ENCODE measurements at places on chromosomes 4 and X. TPM values are rescaled to one million over a fixed set of nuclear protein-coding genes. Genes with fewer than 3 reads are reported as not detected.

- no peaks in the 10 kb centered on the region for H3K27me3 ChIP-seq
- H3K4me3 ChIP-seq: no peak overlapping the region
- no peak for DNase-seq
- H3K27ac ChIP-seq: no peak overlapping the region
Observed at GRCh38 chr4:6964858-6965257, 55.2 kb downstream of the TBC1D14 start.

Gene IL2RG
- total RNA-seq: 4.2 TPM

GRCh38 chrX:4043951-4044350, 330.5 kb upstream of the PRKX start:
- DNase-seq: no peak
- no peaks in the 10 kb centered on the region for H3K36me3 ChIP-seq
- no peaks in the 10 kb centered on the region for H3K27me3 ChIP-seq
- H3K4me1 ChIP-seq: no peaks in the 10 kb centered on the region

DNA sequence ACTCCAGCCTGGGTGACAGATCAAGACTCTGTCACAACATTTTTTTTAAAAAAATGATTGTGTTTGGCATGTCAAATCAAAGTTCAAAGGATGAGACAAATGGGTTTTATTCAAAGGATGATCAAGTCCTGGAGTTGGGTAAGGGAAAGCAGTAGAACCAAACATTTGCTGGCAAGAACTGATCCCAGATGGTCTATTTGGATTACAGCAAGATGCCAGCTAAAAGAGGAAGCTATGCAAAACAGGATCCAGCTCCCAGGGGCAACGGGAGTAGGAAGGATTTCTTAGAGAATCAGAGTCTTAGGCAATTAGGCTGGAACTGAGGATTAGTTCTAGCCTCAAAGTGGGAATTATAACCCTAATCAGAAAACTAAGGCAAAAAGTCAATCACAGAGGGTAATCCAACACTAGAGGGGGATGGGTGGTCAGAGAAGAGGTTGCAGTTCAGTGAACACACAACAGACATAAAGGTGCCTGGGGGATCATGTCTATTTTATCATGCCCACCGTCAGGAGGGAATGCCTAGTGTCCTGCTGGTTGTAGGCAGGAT, 133.0 kb upstream of the PLS3 start:
- H3K36me3 ChIP-seq: no peaks in the 10 kb centered on the region
- no peak overlapping the region for H3K4me3 ChIP-seq
- H3K4me1 ChIP-seq: no peaks in the 10 kb centered on the region
- no peak for DNase-seq
- no peaks in the 10 kb centered on the region for H3K27me3 ChIP-seq
- H3K27ac ChIP-seq: no peak overlapping the region

DNA sequence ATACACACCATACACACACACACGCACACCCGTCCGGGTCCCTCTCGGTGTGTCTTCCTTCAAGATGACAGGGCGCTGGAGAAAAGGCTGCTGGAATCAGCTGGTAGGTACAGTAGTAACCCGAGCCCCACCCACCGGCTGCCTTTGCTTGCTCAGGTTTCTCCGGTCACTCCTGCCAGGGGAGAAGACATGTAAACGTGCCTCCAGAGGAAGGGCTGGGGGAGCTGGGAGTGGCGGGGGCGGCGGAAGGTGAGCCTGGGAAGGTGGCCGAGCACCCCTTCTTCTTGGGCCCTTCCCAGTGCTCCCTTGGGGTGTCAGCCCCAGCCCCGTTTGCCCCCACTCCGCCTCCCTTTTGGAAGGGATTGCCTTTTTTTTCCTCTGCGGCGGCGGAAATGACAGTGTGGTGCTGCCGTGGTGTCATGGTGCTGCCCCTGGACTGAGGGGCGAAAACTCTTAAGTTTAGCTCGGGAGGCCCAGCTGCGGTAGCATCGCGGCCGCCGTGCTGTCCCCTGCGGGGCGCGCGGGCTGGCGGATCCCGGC, at the start of gene MID2:
Gene MID2, plus strand, starts transcription at position 169 of the 540 bp plus-strand sequence. CDS start 561 bp downstream, outside the sequence.
- peak within 1 kb of the TSS; percentile 53 for H3K4me3 ChIP-seq
- peak within 1 kb of the TSS; percentile 93 for H3K27ac ChIP-seq
- DNase-seq: peak; percentile 90
- no peaks in the 10 kb centered on the region for H3K27me3 ChIP-seq

Gene LEF1
- 12.5 TPM for total RNA-seq

Gene APLN
- not detected for total RNA-seq

DNA sequence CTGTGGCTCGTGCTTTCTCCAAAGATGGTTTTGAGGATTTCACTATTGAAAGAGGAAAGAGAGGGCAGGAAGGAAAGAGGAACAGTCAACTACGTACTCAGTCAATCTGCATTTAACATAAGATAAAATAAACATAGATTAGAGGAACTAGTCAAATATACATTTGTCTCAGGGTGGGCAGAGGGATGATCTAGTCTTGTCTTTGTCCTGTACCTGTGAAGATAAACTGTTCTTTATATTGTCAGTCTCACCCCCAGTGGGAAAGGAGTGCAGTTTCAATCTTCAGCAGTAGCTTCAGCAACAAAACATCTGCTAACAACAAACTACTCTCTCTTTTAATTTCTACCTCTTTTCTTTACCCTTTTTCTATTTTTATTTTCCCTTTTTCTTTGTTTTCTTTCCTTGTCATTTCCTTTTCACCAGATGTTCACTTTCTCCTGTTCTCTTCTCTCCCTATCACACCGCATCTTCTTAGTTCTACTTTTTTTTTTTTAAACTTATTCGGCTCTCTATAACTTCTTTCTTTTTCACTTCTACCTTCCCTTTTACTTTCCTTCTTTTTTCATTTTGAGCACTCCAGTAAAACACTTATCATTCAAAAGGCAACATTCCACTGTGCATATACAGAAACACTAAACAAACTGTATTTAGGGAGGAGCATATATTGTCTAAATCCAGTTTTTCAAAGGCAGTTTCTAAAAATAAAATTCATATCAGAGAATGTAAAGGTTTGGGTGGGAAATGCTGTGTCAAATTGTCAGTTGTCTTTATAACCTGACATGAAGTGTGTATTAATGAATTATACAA, 51.4 kb upstream of the GUCY1A1 start:
- H3K27ac ChIP-seq: no peak overlapping the region
- H3K4me3 ChIP-seq: no peak overlapping the region
- no peaks in the 10 kb centered on the region for H3K4me1 ChIP-seq

DNA sequence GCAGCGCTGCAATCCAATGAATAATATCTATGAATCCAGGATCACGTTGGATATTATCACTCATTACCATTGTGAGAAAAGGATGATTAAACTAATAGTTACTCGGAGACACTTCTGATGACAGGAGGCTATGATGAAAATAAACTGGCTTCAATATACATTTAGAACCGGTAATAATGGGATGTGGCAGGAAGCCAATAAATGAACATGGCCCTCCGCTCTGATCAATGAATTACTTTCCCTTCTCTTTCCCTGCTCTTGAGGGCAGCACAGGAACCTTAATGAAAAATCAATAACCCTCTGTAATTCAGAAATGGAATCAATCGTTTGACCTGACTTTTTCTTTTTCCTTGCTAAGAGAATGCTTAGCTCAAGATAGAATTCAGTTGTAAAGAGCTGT, 103.9 kb upstream of the PAQR3 start:
- H3K27me3 ChIP-seq: no peaks in the 10 kb centered on the region
- no peak overlapping the region for H3K4me3 ChIP-seq
- H3K4me1 ChIP-seq: no peaks in the 10 kb centered on the region
- DNase-seq: no peak
- H3K36me3 ChIP-seq: no peaks in the 10 kb centered on the region

DNA sequence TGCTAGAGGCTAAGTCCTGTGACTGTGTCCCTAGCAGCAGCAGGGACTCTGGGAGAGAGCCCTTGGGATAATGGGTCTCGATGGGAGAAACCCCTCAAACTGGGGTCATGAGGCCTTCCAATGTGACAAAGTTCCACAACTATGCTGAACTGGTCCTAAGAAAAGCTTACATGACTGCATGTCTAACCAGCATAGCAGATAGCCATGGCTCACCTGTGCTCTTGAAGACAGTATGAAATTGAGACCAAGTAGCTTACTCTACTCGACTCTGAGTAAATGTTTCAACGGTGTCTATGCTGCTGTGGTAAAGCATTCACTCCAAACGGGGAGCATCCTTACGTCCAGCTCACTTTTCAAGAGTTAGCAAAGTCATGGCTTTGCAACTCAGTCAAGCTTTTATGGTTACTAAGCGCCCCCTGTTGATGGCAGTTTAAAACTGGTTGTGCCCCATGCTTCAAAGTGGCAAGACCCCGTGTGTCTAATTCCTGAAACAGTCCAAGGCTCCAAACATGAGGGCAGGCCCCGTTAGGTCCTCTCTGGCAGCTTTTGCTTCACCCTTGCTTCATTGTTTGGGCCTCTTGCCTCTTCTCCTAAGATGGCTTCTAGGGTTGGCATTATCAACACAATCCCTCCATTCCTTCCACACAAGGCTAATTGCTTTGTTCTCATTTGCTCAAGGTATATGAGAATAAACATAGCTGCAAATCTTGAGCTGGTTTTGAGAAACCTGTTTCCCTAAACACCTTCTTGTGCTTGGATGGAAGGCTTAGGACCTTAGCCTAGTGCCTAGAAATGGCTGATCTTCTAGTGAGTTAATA, 46.6 kb downstream of the CCNG2 start:
- no peak overlapping the region for H3K27ac ChIP-seq
- H3K27me3 ChIP-seq: no peaks in the 10 kb centered on the region
- no peaks in the 10 kb centered on the region for H3K36me3 ChIP-seq
- H3K4me3 ChIP-seq: no peak overlapping the region
- no peak for DNase-seq

GRCh38 chrX:11478026-11478425, 184.8 kb downstream of the AMELX start:
- no peak overlapping the region for H3K4me3 ChIP-seq
- H3K27me3 ChIP-seq: no peaks in the 10 kb centered on the region
- no peaks in the 10 kb centered on the region for H3K36me3 ChIP-seq
- H3K4me1 ChIP-seq: no peaks in the 10 kb centered on the region
- no peak for DNase-seq

- H3K4me3 ChIP-seq: no peak overlapping the region
- no peak overlapping the region for H3K27ac ChIP-seq
- peaks cover 11% of the 10 kb centered on the region for H3K36me3 ChIP-seq
- no peaks in the 10 kb centered on the region for H3K27me3 ChIP-seq
- no peak for DNase-seq
Observed at GRCh38 chr4:105679186-105679585, 29.3 kb downstream of the INTS12 start.

Gene UGT8
- total RNA-seq: 0.25 TPM

Gene NUDT10
- 15.5 TPM for total RNA-seq

Gene DRD5
- not detected for total RNA-seq

Gene HELT
- total RNA-seq: not detected

- no peaks in the 10 kb centered on the region for H3K27me3 ChIP-seq
- DNase-seq: no peak
- H3K36me3 ChIP-seq: no peaks in the 10 kb centered on the region
- H3K27ac ChIP-seq: no peak overlapping the region
Observed at GRCh38 chrX:15946783-15947580, 92.4 kb upstream of the AP1S2 start.

Gene TMEM31
- total RNA-seq: not detected

DNA sequence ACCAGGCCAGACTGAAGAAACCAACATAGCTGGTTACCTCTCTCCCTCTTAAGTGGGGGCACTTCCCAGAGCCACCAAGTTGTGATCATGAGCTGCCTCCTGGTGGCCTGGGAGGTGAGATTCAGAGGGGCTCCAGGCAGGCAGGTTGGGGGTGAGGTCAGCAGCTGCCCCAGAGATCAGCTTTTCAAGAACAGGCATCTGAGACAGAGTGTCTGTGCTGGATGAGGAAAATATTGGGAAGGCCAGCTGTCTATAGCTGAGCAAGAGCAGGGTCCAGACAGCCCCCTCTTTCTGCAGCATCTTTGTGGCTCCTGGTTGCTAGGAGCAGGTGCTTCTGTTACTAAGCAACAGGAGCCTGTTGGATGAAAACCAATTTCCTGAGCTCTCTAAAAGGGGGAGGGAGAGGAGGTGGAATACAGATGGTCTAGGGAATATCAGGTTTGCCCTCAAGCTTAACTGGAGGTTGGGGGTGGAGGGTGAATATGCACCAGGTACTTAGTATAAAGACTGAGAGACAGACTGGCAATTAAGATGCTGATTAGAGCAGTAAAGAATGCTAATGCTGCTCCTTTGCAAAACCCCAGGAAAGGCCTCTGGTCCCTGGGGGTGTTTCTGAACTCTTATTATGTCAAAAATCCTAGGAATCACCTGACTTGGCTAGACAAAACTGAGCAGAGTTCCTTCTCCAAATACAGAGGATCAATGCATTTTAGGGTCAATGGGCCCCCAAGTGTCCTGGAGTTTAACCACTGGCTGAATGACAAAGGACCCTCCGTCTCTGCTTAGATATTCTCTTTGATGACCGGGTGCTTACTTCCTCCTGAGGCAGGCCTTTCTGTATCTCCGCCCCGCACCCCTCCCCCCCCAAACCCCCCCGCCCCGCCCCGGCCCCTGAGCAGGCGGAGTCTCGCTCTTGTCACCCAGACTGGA, 21.4 kb downstream of the ZCCHC13 start:
- H3K27ac ChIP-seq: no peak overlapping the region
- H3K4me1 ChIP-seq: no peaks in the 10 kb centered on the region
- no peaks in the 10 kb centered on the region for H3K36me3 ChIP-seq
- DNase-seq: no peak
- no peaks in the 10 kb centered on the region for H3K27me3 ChIP-seq
- H3K4me3 ChIP-seq: no peak overlapping the region

Gene DCAF4L1
- total RNA-seq: not detected

- H3K4me1 ChIP-seq: no peaks in the 10 kb centered on the region
- H3K4me3 ChIP-seq: no peak overlapping the region
- no peaks in the 10 kb centered on the region for H3K36me3 ChIP-seq
- DNase-seq: no peak
- H3K27ac ChIP-seq: no peak overlapping the region
- H3K27me3 ChIP-seq: no peaks in the 10 kb centered on the region
Observed at GRCh38 chrX:26651755-26652154, 435.8 kb downstream of the MAGEB5 start.

DNA sequence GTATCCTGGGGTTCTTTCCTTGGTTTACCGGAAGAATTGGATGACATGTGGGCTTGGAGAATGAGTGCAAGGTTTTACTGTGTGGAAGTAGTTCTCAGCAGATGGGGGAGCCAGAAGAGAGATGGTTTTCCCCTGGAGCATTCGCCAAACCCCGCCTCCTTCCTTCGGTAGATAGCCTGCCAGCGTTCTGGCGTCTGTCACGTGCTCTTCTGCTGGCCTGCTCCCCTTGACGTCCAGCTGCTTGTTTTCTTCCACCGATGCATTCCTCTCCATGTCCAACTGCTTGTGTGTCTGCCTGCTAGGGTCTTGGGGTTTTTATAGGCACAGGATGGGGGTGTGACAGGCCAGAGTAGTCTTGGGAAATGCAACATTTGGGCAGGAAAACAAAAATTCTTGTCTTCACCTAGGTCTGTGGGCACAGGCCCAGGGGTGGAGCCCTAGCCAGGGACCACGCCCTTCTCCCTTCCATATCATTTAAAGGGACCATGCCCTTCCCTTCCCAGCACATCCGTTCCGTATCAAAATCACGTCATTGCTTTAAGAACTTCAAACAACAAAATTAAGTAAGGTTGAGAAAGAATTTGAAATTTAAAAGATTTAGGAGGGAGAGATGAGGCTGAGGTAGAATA, 538.7 kb upstream of the SMIM31 start:
- H3K27ac ChIP-seq: no peak overlapping the region
- H3K36me3 ChIP-seq: no peaks in the 10 kb centered on the region
- H3K27me3 ChIP-seq: no peaks in the 10 kb centered on the region
- H3K4me1 ChIP-seq: no peaks in the 10 kb centered on the region

GRCh38 chr4:86670756-86671155, 76.6 kb downstream of the PTPN13 start:
- H3K4me3 ChIP-seq: no peak overlapping the region
- no peaks in the 10 kb centered on the region for H3K27me3 ChIP-seq
- DNase-seq: no peak

Gene HAND2
- total RNA-seq: 26.0 TPM

- no peak overlapping the region for H3K4me3 ChIP-seq
- H3K36me3 ChIP-seq: no peaks in the 10 kb centered on the region
- H3K4me1 ChIP-seq: no peaks in the 10 kb centered on the region
- H3K27ac ChIP-seq: no peak overlapping the region
Observed at GRCh38 chrX:78979789-78980464, 34.7 kb downstream of the P2RY10 start.

Gene GABRG1
- total RNA-seq: not detected
